Hematopoietic multipotent progenitor cell (in vitro differentiated cells): ENCODE measurements at places on chromosomes 3 and 15. TPM values are rescaled to one million over a fixed set of nuclear protein-coding genes. Genes with fewer than 3 reads are reported as not detected.

DNA sequence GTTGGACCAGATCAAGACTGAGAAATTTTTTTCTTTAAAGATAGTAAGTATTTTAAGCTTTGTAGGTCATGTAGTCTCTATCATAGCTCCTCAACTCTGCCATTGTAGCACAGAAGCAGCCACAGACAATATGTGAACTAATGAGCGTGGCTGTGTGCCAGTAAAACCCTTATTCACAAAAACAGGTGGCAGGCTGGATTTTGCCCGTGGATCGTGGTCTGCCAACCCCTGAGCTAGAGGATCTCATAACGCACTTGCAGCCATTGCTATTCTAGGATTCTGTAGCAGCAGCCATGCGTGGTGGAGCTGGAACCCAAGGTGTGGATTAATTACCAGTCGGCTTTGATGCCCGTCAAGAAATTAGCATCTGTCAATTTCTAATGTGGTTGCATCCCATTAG, 68.7 kb upstream of the PLXNA1 start:
- DNase-seq = no peak

DNASE1L3 gene
- 0.54 TPM for total RNA-seq

ACP3 gene
- 0.27 TPM for total RNA-seq

BOC gene
- under 0.01 TPM for total RNA-seq

RHOV gene
- total RNA-seq = 0.27 TPM

DNA sequence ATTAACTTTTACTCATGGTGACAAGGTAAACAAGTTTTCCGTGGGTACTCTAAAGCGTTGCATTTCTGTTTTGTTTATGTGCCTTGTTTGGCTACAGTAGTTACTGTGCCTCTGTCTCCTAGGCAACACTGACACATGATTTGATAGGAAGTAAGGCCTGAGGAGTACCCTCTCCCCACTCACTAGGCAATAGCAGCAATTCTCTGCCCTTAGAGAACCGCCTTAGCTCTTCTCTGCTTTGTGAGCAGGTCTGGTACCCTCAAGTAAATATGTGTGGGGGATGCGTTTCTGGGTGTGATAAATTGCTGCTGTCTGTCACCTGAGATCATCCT, at the start of gene IL5RA:
IL5RA (minus strand) TSS at position 76 of the 332 bp plus-strand sequence. CDS start 5,390 bp downstream, outside the sequence.
- DNase-seq = peak; percentile 73

- no peak for DNase-seq
These were observed 9.9 kb downstream of the GRM2 start for GRCh38 chr3:51716805-51717204.

DNA sequence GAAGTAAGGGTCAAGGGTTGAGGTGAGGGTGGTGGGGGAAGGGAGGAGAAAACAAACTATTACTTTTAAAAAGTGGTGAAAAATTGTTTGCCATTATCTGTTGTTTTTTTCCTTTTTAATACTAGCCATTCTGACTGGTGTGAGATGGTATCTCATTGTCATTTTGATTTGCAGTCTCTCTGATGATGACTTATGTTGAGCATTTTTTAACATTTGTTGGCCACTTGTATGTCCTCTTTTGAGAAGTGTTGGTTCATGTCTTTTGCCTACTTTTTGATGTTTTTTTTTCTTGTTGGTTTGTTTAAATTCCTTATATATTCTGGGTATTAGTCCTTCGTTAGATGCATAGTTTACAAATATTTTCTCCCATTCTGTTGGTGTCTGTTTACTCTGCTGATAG, 185.9 kb upstream of the ANKRD28 start:
- no peak for DNase-seq

DNA sequence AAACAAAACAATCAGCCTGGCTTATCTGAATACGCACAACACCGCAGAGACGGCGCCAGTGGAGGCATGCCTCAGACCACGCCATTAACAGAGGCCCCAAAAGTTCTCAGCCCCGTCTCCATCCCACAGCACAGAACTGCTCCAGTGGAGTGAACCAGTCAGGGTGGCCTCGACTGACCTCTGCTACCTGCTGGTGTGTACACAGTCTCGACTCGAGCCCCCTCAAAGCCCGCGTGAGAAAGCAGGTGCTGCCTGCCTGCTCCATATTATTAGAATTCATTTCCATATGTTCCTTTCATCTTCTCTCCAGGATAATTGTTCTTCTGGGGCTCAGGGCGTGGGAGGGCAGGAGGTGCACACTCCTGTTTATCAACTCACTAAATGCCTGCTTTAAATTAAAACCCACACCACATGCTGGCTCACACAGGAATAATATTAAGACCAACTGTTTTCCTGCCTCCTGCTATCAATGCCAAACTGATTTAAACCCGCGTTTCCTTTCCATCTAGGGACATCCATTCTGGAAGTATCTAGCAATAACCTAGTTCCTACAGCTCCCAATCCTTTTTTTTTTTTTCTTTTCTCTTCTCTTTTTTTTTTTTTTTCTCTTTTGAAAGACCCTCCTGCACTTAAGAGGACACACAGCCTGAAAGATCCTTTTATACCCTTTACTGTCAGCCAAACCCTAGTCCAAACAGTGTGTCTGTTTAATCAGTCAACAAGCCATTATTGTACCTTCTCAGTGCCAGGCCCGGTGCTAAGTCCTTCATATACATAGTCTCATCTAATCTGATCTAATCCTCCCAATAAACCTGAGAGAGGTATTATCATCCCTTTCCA, 101.2 kb downstream of the TLE3 start:
- DNase-seq = no peak

DNA sequence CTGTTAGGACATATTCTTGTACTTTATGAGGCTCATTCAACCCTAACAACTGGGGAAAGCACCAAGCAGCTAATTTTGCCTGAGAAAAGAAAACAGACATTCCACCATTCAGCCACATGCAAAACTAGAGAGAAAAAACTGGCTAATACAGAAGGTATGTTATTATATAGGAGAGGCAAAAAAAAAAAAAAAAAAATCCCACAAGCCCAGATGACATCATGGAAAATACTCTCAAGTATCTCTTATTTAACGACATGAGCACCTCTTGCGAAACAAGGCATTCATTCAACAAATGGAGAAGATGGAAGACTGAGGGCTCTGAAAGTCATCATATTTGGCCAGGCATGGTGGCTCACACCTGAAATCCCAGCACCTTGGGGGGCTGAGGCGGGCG, 61.5 kb downstream of the PRICKLE2 start:
- DNase-seq = no peak

GRCh38 chr3:112097378-112097777, 11.2 kb downstream of the C3orf52 start:
- peak; percentile 85 for DNase-seq

- DNase-seq = no peak
These were observed 6.8 kb downstream of the CHRM5 start for GRCh38 chr15:33975022-33975565.

DNA sequence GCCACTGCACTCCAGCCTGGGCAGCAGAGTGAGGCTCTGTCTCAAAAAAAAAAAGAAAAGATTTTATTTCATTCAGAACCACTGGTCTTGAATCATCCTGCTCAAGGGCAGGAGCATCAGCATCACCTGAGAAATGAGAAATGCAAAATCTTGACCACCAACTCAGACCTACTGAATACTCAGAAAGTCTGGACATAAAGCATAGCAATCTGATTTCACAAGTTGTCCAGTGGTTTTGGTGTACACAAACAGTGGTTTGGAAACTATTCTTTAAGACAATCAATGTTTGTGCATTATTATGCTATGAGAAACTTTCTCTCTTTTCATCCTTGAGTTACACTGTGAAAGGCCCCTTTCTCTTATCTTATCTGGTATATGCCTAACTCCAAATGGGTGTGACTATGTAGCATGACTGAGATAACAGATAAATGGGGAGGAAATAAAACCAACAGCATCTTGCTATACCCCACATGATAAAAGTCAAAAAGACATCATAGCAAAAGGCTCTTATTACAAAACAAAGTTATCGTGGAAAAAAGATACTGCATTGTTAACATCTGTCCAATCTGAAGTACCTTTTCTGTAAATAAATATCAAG, 174.2 kb upstream of the STT3B start:
- DNase-seq = no peak

- DNase-seq = no peak
These were observed 22.4 kb upstream of the ABHD10 start for GRCh38 chr3:111956449-111956848.

GRCh38 chr15:64490598-64491259, 30.4 kb downstream of the ZNF609 start:
- no peak for DNase-seq

DNA sequence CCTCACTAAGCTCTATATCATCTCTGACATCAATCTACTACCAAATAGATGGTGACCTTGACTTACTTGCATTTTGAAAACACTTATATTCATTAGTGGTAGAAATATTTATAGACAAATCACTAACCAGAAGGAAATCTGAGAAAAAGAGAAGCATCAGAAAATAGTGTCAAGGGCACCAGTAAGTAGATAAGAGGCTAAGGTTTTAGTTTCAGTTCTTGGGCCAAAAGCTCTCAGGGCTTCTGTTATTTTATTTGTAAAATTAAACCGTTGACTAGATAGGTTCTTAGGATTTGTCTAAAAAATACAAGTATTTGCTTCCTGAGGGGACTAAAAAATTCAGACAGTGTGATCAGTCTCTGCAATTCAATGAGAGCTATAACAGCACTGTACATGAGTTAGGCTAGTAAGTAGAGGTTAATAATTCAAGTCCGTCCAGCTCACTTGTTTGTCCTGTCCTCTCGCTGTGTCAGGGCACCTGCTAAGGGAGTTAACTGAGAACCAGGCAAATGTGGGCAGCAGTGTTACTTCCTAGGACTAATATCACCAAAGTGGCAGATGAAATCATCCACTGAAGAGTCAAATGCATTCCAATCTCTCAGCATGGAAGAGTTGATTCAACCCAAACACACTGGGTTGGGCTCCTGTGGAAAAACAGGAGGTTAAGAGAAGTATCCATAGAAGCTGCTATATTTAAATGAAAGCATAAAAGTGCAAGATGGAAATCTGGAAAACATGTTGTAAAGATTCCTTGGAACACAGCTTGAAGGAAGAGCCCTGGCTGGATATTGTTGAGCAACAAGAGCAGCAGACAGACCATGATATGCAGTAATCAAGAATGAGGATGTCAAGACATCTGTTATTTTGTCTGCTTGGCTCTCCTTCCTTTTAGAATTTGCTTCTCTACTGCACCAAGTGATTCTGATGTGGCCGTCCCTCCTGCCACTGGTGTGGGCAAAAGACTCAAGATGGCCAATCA, 134.9 kb upstream of the ZBTB20 start:
- no peak for DNase-seq

SLTM gene
- 50.9 TPM for total RNA-seq

- no peak for DNase-seq
These were observed 229.2 kb downstream of the TJP1 start for GRCh38 chr15:29593111-29593510.

GRCh38 chr15:31347067-31347975, 20.7 kb downstream of the KLF13 start:
- peak; percentile 50 for DNase-seq

DNA sequence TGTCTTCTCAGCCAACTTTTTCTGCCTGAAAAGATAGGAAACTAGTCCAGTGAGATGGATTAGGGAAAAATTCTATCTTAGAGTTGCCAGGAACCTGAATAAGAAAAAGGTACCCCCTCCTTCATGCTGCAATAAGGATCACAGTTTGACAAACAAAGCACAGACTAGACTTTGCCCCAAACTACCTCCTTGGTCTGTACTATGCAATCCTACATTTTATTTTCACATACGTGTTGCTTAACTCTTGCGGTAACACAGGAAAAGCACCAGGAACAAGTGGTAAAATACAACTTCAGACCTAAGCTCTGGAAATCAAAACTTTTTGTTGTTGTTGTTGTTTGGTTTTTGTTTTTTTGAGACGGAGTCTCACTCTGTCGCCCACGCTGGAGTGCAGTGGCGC, 11.3 kb upstream of the IL12A start:
- DNase-seq = no peak

CD86 gene
- 0.27 TPM for total RNA-seq

SETMAR gene
- total RNA-seq = 23.4 TPM

- DNase-seq = no peak
These were observed 360.2 kb downstream of the NR2F2 start for GRCh38 chr15:96690733-96691132.

DNA sequence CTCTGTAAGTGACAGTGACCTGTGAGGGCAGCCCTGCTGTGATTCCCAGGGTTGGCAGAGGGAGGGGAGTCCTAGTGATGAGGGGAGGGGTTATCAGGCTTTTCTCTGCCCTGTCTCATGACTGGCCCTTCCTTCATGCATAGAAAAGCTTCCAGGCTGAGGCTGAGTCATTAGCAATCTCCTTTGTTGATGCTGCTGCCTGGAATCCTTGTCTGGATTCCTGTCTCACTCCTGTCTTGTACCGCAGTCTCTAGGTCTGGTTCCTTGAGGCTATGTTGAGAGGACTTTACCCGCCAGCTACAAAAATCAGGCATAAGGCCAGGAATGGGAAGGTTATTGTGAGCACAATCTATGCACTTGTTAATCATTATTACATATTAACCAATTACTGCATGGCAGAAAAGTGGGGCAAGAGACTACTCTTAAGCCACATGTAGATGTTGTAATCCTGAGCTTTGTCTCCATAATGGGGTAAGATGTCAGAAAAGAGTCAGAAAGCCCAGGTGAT, 7.2 kb downstream of the KLHL6 start:
- DNase-seq = no peak

- no peak for DNase-seq
These were observed 135.5 kb upstream of the LIPC start for GRCh38 chr15:58296276-58296675.

IL20RB gene
- 0.54 TPM for total RNA-seq

TJP1 gene
- total RNA-seq = under 0.01 TPM

- no peak for DNase-seq
These were observed 814 bp upstream of the TEX264 start for GRCh38 chr3:51670053-51670822.

DNA sequence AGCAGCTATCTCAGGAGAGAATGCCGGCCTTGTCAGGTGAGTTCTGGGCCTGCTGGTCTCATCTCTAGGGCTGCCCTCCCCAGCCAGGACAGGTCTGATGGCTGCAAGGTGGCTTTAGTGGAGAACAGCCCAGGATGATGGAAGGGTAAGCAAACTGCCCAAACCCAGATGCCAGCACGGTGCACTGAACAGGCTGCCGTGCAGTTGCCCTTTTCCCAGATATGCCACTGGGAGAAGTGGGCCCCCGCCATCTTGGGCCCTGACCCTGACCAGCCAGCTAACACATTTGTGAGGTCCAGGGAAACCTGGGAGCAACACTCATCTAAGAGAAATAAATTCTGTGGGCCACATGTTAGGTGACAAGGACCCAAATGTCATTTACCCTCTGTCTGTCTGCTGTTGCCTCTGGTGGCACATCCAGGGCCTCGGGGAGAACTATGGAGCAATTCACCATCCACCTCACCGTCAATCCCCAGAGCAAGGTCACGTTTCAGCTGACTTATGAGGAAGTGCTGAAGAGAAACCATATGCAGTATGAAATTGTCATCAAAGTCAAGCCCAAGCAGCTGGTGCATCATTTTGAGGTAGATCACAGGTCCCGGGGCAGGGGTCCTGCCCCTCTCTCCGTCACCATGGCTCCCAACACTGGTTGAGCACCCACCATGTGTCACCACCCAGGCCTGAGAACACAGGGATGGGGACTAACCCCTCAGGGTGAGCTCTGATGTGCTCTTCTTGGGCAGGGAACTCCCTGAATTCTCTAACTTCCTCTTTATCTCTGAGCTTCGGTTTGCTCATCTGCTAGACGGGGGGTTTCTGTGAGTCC, 1.8 kb downstream of the ITIH1 start:
- DNase-seq = peak; percentile 55

- no peak for DNase-seq
These were observed 199.6 kb upstream of the GADL1 start for GRCh38 chr3:31094048-31094447.
